ENCODE measurements at places on chromosomes 2 and 18.

- DNase-seq = no peak
Measured at GRCh38 chr18:58962336-58962735, 97.7 kb downstream of the ZNF532 start.

DNA sequence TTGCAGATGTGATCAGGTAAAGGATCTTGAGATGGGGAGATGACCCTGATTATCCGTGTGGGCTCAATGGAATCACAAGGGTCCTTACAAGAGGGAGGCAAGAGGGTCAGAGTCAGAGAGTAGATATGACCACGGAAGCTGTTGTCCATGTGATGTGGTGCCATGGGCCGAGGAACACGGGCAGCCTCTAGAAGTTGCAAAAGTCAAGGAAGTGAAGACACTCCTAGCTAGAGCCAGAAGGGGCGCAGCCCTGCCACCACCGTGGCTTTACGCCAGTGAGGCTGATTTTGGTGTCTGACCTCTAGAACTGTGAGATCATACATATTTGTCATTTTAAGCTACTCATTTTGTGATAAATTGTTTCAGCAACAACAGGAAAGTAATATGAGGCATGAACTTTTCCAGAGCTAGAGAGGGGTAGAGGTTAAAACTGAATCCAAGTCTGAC is 114.4 kb downstream of the CAPN13 start:
- DNase-seq = no peak

DNA sequence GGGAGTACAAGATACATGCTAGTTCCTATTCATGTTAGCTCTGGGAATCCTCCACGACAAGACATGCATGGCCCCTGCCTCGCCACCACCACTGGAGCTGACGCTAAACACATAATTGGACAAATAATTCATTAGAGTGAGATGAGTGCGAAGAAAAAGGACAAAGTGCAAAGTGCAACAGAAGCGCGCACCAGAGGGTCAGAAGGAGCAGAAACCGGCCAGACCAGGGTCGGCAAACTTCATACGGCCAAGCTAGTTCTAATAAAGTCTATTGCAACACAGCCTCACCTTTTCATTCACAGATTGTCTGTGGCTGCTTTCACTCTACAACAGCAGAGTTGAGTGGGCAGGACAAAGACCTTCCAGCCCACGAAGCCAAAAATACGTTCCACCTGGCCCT is 266.1 kb upstream of the KLHL29 start:
- DNase-seq = no peak

DNA sequence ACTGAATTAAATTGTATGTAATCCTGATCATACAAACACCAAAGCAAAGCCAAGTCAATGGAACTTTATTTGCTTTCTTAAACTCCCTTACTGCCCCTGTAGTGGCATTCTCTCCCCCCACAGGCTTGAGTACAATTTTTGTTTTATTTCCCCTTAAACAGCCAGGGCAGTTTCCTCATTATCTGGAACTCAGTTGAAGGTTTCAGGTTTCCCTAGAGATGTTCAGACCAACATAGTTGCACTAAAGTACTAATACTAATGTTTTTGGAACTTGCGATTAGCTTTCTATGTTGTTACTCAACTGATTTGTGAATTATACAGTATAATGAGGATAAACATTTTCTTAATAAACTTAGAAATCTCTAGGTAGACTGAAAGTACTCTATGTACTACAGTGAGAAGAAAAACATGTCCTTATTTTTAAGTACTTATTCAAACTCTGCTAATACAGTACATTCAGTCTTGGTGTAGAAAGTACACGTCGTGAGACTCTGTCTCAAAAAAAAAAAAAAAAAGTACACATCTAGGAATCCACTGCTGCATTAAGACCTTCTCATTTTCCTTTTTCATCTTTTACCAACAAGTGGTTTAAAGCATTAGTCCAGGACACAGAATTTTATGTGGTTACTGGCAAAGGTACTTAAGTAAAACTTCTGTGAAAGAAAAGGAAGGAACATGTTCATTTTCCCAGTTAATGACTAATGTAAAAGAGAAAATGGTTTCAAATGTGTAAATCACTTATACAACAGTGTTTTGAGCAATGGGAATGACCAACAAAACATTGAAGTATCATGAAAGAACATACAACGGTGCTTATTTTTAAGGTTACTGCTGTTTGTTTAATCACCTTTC is 209.5 kb upstream of the SMAD7 start:
- DNase-seq = no peak

- DNase-seq = no peak
Measured at GRCh38 chr2:1988049-1988448, 243.7 kb upstream of the PXDN start.

GRCh38 chr18:1663879-1664705 is 759.4 kb downstream of the ADCYAP1 start:
- DNase-seq = peak; percentile 1

GRCh38 chr2:133462811-133463210 is 105.5 kb downstream of the NCKAP5 start:
- no peak for DNase-seq

GRCh38 chr2:218387369-218388194 is 5.5 kb downstream of the SLC11A1 start:
- no peak for DNase-seq

DNA sequence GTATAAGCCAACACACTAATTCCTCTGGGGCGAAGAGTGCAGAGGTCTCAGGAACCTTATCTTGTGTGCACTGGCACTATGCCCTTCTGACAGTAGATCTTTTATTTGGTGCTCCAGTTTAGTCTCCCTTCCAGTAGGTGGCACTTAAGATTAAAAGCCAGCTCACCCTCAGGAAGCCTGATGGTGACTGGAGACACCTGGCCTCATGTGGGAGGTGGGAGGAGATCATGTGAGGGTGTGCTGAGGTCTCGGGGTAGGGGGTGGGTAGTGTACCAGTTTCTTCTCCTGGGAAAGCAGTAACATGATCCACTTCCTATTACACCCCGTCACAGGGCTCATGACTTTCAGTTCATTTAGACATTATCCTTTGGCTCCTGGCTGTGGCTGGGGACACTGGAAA is 654.9 kb downstream of the ADCYAP1 start:
- DNase-seq = no peak

GRCh38 chr2:55899881-55900280 is 23.7 kb downstream of the EFEMP1 start:
- no peak for DNase-seq

DNA sequence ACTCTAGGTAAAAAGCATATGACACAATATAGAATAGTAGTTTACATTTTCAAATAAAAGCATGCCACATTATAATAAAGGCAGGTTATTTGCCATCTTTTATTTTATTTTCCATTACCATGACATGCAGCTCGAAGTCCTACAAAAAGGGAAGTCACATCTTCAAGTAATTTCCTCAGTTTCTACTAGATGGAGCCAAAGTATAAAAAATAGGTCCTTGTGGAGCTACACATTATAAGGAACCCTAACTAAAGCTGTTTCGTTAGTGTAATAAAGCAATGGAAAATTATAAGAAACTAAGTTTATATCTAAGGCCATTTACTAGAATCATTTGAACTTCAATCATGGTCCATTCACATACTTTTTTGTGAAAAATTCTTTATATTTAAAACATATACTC is 674.5 kb downstream of the KCNJ3 start:
- no peak for DNase-seq

- DNase-seq = no peak
Measured at GRCh38 chr2:240253583-240254145, 113.2 kb upstream of the OTOS start.

- no peak for DNase-seq
Measured at GRCh38 chr2:16612490-16612889, 53.1 kb downstream of the CYRIA start.

- no peak for DNase-seq
Measured at GRCh38 chr2:237556773-237557632, 9.4 kb upstream of the PRLH start.

DNA sequence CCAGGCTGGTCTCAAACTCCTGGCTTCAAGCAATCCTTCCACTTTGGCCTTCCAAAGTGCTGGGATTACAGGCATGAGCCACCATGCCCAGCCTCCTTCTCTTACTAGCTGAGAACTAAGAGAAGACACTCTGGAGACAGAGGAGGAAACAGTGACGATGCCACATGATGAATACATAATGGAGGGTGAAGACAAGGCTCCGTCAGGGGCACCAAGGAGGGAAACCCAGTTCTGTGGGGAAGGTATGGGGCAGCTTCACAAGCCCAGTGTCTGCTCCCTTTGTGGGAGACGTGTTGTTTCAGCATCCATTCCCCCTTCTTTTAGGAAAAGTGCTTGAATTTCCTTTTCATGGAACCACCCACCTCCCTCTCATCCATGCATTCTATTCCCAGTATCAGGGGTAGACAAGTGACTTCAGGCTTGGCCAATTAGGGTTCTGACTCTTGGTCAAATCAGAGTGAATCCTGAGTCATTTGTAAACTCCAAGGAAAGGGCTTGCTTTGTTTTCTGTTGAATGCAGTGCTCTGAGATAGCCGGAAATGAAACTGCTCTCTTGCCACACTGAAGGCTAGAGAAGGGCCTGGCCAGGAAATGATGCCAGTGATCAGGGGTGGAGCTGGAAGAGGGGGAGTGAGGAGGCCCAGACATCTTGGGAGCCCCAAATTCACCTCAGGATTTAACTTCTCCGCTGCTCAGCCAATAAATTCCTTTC is 23.7 kb downstream of the TMEM127 start:
- no peak for DNase-seq

DNA sequence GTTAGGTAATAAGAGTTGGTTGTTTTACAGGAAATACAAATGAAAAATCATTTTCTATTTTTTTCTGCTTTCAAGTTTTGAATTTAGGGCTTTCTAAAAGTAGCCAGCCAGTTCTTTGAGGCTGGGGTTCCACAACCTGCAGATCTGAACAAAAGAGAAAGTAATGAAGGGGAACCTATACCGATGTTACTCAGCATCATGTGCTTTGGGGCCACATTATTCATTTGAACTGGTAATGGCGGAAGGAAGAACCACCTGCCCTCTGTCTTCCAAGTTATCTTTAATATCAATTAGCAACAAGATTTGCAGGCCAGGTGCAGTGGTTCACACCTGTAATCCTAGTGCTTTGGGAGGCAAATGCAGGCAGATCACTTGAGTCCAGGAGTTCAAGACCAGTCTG is 12.9 kb upstream of the MRO start:
- DNase-seq = no peak

GRCh38 chr18:22933206-22933965 is at the start of gene RBBP8:
RBBP8 (plus strand) TSS chr18:22933328; CDS start chr18:22936852, 3,524 bp downstream.
- peak; percentile 88 for DNase-seq

GRCh38 chr2:239288237-239288636 is 112.6 kb downstream of the HDAC4 start:
- no peak for DNase-seq

DNA sequence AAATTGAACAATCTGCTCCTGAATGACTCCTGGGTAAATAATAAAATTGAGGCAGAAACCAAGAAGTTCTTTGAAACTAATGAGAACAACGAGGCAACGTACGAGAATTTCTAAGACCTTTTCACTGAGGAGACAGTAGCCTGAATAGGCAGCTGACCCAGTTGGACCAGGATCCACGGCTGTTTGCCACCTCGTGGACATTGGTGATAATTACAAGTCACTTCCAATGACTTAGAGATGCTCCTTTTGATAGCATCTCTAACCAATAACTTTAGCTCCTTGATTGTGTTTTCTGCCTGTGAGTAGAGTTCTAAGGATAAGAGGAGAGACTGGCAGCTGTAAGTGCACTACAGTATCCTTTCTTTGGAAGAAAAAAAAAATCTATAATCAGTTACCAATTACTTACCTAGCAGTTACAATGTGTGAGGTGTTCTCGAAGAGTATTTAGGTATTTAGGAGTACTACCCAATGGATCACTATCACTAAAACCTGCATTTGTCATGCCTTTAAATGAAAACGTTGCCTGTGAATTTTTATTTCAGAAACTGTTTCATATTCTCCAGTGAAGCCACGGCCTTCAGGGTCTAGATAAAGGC is 31.3 kb upstream of the CNTNAP5 start:
- DNase-seq = no peak

- DNase-seq = no peak
Measured at GRCh38 chr2:47221946-47222345, 66.8 kb upstream of the STPG4 start.

DNA sequence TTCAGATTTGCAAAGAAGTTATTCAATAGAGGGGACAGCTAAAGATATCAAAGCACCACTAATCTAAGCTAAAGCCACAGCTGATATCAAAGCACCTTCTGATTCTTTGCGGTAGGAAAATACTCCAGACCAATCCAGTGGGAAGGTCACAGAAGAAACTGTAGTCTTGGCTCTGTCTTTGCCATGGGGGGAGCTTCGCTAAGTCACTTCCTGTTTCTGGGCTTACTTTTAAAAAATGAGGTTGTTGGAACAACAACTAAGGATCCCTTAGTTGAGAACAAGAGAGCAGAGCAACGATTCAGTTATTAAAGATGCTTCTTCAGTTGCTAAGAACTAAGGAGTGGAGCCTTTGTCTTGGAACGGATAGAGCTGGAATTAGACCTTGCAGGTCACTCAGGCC is 12.2 kb downstream of the LPIN1 start:
- DNase-seq = no peak

- DNase-seq = no peak
Measured at GRCh38 chr2:40343902-40344301, 108.0 kb downstream of the SLC8A1 start.

- no peak for DNase-seq
Measured at GRCh38 chr18:3213300-3214059, 6.3 kb downstream of the MYOM1 start.

DNA sequence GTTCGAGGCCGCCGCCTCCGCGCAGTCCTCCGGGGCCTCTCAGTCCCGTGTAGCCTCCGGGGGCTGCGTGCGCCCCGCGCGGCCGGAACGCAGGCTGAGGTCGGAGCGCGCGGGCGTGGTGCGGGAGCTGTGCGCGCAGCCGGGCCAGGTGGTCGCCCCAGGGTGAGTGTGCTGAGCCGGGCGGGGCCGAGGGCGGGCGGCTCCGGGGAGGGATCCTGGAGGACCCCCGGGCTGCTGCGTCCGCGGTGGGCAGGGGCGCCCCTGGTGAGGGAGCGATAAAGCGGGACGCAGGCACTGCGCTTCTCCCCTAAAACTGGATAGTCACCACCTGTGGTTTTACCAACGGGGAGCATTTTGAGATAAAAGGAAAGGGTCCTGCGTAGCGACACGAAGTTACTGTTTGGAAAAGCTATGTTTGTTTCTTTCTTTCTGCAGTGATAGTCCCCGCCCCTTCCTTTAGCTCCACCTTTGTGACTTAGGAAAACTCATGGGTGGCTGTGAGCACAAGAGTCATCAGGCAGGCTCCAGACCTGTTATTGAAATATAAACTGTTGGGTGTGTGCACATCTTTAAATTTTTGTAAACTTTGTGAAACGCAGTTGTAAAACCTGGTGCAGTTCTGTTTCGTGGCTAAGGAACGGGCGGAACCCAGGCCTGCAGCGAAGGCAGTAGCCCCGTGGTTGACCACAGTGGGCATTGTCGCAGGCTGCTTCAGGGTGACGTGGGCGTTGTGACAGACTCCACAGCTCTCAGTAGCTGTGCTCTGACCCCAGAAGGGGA is 687 bp downstream of the CTDP1 start:
- no peak for DNase-seq

DNA sequence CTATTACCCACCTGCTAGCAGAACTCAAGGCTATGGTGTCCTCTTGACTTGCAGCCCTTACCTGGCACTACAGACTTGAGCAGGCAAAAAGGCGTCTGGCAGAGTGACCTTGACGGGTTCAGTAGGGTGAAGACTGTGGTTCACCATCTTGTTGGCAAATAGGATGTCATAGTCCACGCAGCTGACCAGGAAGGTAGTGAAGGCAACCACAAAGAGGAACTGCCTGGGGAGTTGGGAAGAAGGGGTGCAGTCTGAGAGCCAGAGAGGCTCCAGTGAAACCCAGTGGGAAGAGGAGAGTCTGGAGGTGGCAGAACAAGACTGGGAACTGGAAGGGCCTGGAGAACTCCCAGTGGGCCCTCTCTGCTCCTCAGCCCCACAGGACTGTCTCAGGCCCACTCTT is 4.1 kb downstream of the ATG9A start:
- no peak for DNase-seq

GRCh38 chr2:203579730-203580129 is 44.6 kb upstream of the RAPH1 start:
- DNase-seq = no peak

Measured in NCI-H1092 (cell line).